A549 treated with CpdA at 1 μM for 4 hours (cell line): ENCODE measurements at places on chromosomes 7 and 10. TPM values are rescaled to one million over a fixed set of nuclear protein-coding genes. Genes with fewer than 3 reads are reported as not detected.

The COL1A2 gene
- total RNA-seq = not detected in 5 replicates

The TMEM196 gene
- total RNA-seq = not detected in 5 replicates

The PCDH15 gene
- not detected in 5 replicates for total RNA-seq

The EEPD1 gene
- total RNA-seq = 41.9 to 49.8 TPM (median 46.9 TPM) in 5 replicates

The GBX1 gene
- not detected in 5 replicates for total RNA-seq

The UBTD1 gene
- total RNA-seq = 12.0 to 19.6 TPM (median 19.1 TPM) in 5 replicates

The FBXO24 gene
- 0.14 to 0.60 TPM (median 0.35 TPM) in 5 replicates for total RNA-seq

The RSU1 gene
- total RNA-seq = 79.3 to 87.0 TPM (median 84.5 TPM) in 5 replicates

The SEMA3D gene
- 0.05 to 0.17 TPM (median 0.05 TPM) in 3 of 5 replicates, not detected in the others for total RNA-seq

The CFAP69 gene
- total RNA-seq = 1.3 to 2.0 TPM (median 1.6 TPM) in 5 replicates

The EN2 gene
- total RNA-seq = 0.54 to 1.1 TPM (median 0.93 TPM) in 5 replicates

The PDZD7 gene
- total RNA-seq = 0.44 to 1.2 TPM (median 0.77 TPM) in 5 replicates

The IFIT1B gene
- total RNA-seq = not detected in 5 replicates

The ENTPD1 gene
- 0.02 to 0.10 TPM in 2 of 5 replicates, not detected in the others for total RNA-seq

The PPP1R17 gene
- total RNA-seq = not detected in 5 replicates

The FZD1 gene
- 2.1 to 2.6 TPM (median 2.4 TPM) in 5 replicates for total RNA-seq

The ST8SIA6 gene
- 0.07 to 0.13 TPM in 2 of 5 replicates, not detected in the others for total RNA-seq

The COL13A1 gene
- total RNA-seq = 0.41 to 0.57 TPM (median 0.43 TPM) in 5 replicates

The GTF2IRD2 gene
- total RNA-seq = 1.7 to 7.2 TPM (median 6.6 TPM) in 5 replicates

The LDB3 gene
- total RNA-seq = 0.02 to 0.13 TPM (median 0.06 TPM) in 3 of 5 replicates, not detected in the others

The KCP gene
- 0.11 to 0.21 TPM (median 0.16 TPM) in 5 replicates for total RNA-seq

The CALN1 gene
- not detected in 5 replicates for total RNA-seq

The CALY gene
- 0.62 to 0.91 TPM (median 0.76 TPM) in 4 of 5 replicates, not detected in the other for total RNA-seq

The GAD2 gene
- not detected in 5 replicates for total RNA-seq

The SPDYE8 gene
- not detected in 5 replicates for total RNA-seq

The CREB5 gene
- 3.6 to 5.1 TPM (median 4.0 TPM) in 5 replicates for total RNA-seq

The ATG9B gene
- total RNA-seq = 0.64 to 0.97 TPM (median 0.86 TPM) in 5 replicates

The GDF2 gene
- total RNA-seq = not detected in 5 replicates

The MET gene
- total RNA-seq = 82.1 to 117 TPM (median 103 TPM) in 5 replicates

The SNX10 gene
- 3.7 to 5.9 TPM (median 4.7 TPM) in 5 replicates for total RNA-seq
